Stimulated activated CD4-positive, alpha-beta T cell treated with anti-CD3 and anti-CD28 coated beads, Interleukin-4, amount 100 ng/mL, for 48 hours (primary cell): ENCODE measurements at places on chromosomes 2 and 18.

DNA sequence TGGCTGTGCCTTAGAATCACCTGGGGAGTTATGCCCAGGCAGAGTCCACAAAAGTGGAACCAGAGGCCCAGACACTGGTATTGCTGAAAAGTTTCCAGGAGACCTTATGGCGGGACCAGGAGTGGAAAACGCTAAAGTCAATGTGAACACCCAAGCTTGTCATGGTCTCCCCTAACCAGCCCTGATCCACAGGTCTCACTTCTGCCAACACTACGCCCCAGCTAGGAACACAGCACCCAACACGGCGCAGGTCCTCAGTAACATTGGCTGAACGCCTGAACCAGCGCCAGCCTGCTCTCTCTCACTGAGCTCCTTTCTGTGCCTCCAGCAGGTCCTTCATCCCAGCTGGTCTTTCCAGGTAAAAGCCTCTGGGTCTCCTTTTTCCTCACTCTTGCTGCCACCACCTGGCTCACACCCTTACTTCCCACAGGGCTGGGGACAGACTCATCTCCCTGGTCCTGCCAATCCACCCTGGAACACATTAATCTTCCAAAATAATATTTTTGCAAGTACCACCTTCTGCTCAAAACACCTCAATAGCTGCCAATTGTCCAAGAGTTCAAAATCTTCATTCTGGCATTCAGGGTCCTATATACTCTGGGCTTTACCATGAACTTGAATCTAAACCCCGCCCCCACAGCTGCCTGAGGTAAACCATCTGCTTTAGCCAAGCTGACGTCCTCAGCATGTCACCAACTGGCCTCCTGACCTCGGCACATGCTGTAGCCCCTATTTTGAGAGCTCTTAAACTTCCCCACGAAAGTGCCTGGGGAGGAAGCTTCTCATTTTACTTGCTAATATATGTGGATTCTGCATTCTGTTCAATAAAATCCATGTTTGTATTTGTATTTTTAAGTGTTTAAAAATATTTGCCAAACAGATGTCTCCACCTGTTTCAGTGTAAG, 34.6 kb downstream of the ADCY3 start:
- DNase-seq, result no peak

- DNase-seq, result no peak
These were observed 29.7 kb downstream of the C2orf42 start for GRCh38 chr2:70161069-70161534.

- DNase-seq, result no peak
These were observed 5.9 kb upstream of the REL start for GRCh38 chr2:60875520-60875919.

DNA sequence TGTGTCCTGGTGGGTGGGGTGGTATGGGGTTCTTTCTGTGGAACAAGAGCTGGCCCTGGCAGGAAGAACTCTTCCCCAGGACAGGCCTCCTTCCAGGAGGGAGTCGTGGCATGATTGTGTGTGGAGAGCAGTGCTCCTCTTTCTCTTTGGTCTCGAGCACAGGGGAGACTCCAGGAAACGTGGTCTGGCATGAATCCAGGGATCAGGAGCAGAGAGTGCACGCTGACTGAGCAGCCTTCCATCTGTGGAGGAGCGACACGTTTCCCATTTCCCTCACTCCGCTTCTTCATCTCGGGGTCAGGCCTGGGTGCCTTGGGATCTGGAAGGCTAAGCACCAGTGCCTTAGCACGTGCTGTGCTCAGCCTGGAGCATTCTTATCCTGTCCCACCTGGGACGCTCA, 132.0 kb upstream of the HDAC4 start:
- DNase-seq, result no peak

- DNase-seq, result no peak
These were observed 109.6 kb downstream of the SH3RF3 start for GRCh38 chr2:109238580-109238979.

DNA sequence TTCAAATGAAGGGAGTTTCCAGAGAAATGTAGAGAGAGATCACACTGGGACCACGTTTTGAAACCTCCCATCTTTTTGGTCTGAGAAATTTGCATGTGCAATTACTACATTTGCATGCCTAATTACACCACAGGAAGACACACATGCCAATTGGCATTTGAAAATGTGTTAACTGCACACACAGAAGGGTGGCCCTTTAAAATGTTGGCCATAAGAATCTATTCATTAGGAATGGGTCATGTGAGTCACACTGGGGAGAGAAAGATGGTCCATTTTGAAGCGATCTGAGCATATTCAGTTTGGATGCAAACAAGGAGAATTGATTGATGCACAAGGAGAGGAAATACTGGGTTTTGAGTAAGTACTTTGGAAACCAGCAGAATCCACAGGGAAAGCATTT, 1407.1 kb upstream of the ACVR2A start:
- no peak for DNase-seq
